Left cardiac atrium (tissue), 4 donors: ENCODE measurements at places on chromosomes 2 and 18. TPM values are rescaled to one million over a fixed set of nuclear protein-coding genes. Genes with fewer than 3 reads are reported as not detected.

- no peak for DNase-seq
Observed at GRCh38 chr2:148819019-148819585, 55.9 kb upstream of the KIF5C start.

- DNase-seq = no peak
Observed at GRCh38 chr18:64893349-64893748, 744.5 kb upstream of the LINC00305 start.

DNA sequence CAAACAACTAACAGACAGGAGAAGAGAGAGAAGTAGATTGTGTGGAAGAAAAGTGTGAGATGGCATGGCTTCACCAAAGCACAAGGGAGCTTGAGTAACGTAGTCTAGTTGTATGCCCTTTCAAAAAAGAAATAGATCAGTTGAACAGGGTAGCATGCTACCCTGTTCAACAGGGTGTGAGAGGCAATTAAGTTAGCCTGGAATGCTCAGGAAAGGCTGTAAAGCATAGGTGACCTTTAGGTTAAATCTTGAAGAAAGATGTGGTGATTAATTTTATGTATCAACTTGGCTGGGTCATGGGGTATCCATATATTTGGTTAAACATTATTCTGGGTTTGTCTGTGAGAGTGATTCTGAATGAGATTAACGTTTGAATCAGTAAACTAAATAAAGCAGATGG is 61.8 kb upstream of the ZC3H15 start:
- DNase-seq = no peak

- DNase-seq = no peak
Observed at GRCh38 chr2:128778843-128779242, 460.2 kb upstream of the HS6ST1 start.

GRCh38 chr2:241964133-241964532 is 94.6 kb downstream of the RTP5 start:
- DNase-seq = no peak

DNA sequence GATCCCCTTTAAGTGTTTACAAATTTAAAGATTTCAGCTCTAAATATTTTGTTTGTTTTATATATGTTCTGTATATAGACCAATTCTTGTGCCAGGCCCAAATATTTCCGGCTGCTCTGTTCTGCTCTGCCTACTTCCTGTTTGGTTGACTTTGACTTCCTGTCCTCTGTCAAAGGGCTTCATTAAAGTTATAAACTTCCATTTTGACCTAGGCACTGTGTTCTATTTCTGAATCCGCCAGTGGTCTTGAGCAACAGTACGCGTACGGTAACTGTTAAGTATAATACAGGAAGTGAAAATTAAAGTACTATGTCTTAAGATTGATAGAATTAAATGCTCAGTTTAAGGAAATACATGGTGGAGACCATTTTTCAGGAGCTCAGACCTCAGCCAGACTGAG is 13.5 kb upstream of the REL start:
- peak; percentile 23 for DNase-seq

DNA sequence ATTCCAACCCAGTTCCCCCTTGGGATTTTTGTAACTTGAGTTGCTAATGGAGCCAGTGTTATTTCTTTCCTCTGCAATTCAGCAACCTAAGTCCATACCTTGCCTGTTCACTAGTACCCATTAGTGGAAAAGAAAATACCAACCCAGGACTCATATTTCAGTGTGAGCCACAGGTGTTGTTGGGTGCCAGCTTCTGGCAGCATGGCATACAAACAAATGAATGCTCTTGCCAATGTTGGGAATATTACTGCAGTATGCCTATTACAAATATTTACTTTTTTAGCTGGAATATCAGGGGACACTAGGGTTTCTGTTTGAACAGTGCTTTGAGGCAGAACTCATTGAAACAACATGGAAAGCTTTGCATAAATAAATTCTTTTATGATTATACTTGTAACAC is 130.2 kb downstream of the NCKAP5 start:
- DNase-seq = no peak

DNA sequence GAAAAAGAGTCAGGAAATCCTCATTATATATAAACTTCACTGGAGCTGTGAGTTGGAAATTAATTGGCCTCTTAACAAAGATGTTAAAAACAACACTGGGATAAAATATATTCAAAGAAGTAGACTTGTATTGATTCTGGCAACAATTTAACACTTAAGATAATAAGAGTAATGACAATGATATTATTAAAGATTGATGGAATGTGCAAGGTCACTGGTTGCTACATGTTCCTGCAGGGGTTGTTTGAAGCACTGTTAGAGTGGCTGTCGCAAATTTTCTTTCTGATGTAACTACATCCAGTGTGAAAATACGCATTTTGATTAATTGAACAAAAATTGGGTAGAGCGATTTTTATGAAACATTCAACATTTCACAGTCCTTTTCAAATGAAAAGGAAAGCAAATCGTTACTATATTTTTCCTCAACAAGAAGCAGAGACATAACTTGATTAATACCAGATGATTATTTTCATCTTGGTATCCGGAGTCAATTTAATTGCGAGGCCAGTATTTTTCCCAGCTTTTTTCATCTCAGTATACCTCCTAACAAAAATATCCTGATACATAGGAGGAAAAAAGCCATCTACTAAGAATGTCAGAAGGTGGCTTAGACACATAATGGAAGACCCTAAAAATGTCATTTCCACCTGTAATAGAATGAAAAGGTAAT is 6.1 kb downstream of the PTGR3 start:
- no peak for DNase-seq

The NEMP2 gene
- 5.0 TPM for total RNA-seq

DNA sequence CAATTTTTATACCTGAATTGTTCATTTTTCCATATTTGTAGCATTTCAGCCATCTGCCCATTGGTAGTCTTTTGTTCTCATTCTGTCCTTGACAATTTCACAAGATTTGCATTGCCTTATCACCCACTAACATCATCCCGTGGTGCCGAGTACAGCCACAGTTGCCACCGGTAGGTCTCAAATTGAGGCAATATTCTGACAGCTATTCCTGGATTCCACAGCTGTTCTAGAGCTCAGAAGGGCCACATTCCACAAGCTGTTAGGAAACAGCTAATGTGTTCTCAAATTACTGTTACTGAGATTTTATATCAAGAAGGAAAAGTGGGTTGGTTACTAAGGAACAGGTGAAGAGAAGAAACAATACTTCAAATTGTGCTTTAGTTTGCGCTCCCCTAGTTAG is 178.8 kb downstream of the RPRM start:
- no peak for DNase-seq

- no peak for DNase-seq
Observed at GRCh38 chr2:137093116-137093515, 327.8 kb downstream of the THSD7B start.

The C2orf81 gene
- 0.79 TPM for total RNA-seq

DNA sequence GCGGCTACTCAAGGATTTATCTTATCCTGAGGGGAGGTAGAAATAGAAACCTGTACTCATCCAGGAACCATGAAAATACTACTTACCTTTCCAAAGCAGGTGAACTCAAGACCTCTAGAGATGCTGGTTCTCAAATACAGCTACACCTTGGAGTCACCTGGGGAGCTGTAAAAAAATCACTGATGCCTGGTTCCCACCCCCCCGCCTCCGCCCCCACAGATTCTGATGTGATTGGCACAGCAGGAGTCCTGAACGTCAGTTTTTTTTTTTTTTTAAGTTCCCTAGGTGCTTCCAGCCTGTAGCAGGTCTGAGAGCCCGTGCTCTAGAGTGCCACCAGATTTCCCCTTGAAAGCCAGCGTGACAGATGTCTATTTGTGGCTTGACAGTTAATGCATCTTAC is 113.6 kb downstream of the MRO start:
- DNase-seq = no peak

- no peak for DNase-seq
Observed at GRCh38 chr2:181471783-181472182, 14.6 kb downstream of the ITGA4 start.

DNA sequence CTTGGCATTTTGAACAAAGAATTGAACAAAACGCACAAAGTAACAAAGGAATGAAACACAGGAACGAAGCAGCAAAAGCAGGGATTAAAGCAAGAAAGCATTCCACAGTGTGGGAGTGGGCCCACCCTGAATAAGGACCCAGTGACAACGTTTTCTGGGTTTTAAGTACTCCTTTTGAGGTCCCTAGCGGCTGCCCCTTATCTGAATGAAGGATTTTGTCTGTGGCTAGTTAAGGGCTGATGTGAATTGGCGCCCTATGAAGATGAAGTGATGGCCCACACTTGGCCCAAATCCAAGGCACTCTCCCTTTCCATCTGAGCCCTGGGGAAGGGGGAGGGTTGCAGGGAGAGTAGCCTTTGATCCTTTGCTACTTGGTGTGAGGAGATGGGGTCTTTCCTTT is 7.8 kb upstream of the CCDC141 start:
- DNase-seq = no peak

The ACMSD gene
- total RNA-seq = not detected

DNA sequence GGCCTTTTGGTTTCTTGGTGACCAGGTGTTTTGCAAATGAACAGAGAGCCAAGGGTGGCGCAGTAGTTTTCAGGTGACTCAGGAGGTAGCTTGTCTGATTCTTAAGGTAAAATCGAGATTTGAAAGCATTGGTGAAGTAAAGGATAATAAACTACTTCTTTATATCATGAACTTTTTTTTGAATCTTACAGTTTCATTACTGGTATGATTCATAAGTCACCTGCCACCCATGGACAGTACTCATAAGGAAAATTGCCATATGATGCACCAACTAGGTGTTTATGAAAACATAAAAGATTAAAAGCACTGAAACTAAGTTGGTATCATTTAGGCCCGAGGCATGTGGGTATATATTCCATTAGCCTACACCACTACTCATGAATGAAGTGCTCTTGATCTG is 84.1 kb upstream of the MGAT5 start:
- no peak for DNase-seq

DNA sequence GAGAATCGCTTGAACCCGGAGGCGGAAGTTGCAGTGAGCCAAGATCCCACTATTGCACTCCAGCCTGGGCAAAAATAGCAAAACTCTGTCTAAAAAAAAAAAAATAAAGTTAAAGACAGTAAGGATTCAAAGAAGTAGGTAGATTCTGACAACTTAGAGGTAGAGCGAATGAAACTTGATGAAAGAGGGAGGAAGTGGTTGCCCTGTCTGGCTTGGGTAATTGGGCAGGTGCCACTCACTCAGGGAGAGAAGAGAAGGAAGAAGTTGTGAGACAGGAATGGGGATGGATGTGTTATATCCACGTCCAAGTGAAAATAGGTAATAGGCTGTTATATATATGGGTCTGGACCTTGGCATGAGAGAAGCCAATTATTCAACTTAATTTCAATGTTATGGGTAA is 26.3 kb downstream of the NDC80 start:
- no peak for DNase-seq

- no peak for DNase-seq
Observed at GRCh38 chr18:32661486-32662299, 111.1 kb downstream of the KLHL14 start.

- DNase-seq = no peak
Observed at GRCh38 chr2:159010340-159010739, 41.9 kb downstream of the TANC1 start.

The NT5DC4 gene
- total RNA-seq = not detected

DNA sequence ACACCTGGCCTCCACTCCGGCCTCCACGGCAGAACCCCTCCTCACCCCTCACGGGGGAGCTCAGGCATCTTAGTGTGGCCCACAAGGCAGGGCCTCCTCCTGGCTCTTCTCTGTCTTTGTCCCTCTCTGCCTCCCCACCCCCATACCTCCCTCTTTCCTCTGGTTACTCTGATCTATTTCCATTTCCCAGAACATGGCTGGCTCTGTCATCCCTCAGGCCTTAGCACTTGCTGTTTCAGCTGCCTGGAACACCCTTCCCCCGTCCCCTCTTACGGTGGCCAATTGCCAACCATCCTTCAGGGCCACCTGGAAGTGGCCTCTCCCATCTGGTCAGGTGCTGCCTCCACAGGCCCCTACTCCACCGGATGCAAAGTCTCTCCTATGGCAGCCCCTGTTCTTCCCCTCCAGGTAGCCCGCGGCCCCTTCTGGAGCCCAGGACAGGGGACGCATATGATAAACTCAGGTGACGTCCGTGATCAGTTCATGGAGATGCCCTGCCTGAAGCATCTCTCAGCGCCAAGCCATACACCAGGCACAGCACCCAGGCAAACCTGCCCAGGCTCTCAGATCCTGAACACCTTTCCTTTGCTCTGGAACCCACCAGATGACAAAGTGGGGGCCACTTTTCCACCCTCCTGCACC is 3.6 kb upstream of the ECEL1 start:
- no peak for DNase-seq

The NPPC gene
- 3.7 TPM for total RNA-seq

The AQP4 gene
- total RNA-seq = 5.6 TPM

The EML6 gene
- 0.52 TPM for total RNA-seq

DNA sequence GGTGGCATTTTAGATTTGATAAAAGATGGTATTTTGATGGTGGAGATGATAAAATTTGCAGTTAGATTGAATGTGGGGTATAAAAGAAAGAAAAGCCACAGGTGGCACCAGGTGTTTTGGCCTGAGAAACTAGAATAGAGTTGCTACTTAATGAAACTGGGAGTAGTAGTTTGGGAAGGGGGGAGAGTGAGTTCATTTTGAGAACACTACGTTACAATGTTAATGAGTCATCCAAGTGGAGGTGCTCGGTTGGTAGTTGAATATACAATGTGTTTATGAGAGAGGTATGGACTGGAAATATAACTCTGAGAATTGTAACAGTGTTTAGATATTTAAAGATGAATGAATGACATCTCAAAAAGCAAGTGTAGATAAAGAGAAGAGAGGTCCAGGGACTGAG is 26.4 kb downstream of the EPG5 start:
- DNase-seq = no peak

The SIX3 gene
- not detected for total RNA-seq

DNA sequence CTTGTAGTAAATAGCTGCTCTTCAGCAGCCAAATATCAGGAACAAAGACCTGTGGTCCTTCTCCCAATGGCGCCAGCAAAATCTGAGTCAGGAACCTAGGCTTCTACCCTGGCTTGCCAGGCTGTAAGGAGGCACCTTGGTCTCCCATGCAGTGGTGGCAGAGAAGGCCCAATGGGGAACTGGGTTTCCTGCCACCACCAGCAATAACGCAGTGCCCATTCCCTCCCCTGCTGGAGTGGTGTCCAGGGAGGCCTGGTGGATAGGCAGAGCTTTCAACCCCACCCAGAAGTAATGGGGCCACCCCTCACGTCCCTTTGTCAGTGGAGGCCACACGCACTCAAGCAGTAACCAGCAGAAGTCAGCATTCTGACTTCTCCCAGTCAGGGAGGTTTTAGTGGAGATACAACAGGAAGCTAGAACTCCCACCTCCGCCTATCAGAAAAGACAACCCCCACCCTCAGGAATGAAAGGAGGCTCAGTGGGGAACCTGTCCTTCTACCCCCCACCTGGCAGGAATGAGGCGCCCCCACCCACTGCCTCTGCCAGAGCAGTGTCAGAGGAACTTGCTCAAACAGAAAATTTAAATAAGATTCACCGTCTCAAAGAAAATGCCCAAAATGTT is 132.4 kb downstream of the COPS8 start:
- DNase-seq = no peak

DNA sequence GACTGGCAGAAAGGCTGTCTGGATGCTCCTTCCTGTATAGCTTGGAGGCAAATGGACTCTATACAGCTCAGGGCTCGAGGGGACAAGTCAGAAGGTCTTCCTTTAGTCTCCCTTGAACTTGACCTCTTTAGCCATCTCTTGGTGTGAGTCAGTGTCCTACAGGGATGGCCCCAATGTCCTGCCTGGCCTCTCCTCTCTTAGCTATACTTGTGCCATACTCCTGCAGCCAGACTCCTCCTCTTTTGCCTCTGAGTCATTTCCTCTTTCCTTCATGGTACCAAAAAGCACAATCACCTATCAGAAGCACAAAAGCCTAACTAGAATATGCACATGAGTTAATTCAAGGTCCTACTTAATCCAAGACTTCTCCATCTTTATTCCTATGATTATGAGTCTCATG is 112.7 kb downstream of the XRCC5 start:
- DNase-seq = no peak

The NOSTRIN gene
- 37.6 TPM for total RNA-seq

The SLC5A6 gene
- total RNA-seq = 21.4 TPM
